ENCODE measurements at places on chromosomes 12 and 14.
A peak's percentile ranks its signal among the peaks of the same experiment; 100 is the strongest.

GRCh38 chr12:24223926-24224325 is 274.5 kb upstream of the SOX5 start:
- DNase-seq, result no peak

- DNase-seq, result no peak
Measured at GRCh38 chr12:94261786-94262185, 113.4 kb downstream of the PLXNC1 start.

- peak; percentile 60 for DNase-seq
Measured at GRCh38 chr14:99195602-99196309, 76.2 kb downstream of the BCL11B start.

DNA sequence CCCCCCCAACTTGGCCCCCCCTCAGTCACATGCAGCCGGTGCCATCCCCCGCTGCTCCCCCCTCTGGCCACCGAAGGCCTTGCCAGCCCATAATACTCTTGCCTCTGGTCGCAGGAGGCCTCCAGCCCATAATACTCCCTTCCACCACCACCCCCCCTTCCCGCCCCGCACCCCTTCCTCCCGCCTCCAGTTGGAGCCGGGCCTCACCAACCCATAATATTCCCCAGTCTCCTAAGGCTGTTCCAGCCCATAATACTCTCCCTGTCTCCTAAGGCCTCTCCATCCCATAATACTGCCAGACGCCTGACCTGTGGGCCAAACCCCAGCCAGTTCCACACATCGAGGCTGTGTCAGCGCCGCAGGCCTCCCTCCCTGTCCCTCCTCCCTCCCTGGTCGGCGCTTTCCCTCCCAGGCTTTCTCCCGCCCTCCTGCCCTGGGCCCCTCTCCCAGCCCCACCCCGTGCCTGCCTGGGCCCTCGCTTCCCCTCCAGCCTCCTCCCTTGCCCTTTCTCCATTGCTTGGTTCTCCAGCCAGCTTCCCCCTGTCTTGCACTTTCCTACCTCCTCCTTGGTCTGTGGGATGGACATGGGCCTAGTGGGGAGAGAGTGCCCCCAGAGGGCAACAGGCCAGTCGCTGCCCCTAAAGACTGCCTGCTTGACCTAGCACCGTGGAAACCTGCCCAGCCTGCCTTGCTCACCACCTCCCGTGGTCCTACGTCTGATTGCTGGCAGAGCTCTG is 6.8 kb upstream of the CHD4 start:
- DNase-seq, result peak; percentile 67

- peak; percentile 69 for DNase-seq
Measured at GRCh38 chr14:66624336-66624937, 116.5 kb downstream of the GPHN start.

DNA sequence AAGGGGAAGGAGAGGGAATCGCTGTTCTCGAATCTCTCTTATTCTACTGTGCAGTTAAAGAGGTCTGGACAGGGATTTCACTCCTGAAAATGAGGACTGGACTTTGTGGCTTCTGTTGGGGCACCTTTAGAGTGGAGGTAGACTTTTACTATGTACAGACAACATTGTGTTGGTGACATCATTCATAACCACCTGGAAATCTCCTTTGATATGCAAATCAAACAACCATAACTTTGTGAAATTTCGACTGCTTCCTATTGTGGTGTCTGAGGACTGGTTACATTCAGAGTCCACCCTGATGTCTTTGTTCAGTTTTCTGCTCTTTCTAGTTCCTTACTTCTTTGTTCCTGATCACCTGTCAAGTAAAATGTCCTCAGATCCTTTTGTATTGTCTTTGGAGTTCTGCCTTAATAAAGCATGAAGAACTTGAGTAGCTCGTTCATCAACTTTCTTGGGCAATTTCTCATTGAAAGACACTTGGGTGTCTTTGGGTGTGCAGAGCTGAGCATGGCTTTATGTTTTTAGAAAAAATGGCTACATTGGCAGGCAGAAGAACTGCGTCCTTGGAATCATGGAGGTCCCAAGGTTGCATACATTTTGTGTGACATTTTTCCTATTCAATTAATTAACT is 29.8 kb downstream of the LRRK2 start:
- no peak for DNase-seq

DNA sequence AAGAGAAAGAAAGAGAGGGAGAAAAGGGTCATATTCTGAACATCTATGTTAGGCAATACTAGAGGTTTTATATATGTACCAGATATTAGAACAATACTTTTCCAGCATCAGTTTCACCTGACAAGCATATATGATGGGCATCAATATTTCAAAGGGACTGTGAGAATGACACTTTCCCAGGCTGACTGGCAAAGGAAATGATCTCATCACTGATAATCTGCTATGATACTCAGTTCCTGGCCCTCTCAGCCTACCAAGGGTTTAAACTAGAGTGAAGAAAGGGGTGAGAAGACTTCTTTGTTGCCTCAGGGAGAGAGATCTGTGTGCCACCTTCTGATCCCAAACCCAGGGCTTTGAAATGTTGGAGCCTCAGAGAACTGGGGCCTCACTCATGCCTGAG is 183.5 kb downstream of the TTC8 start:
- no peak for DNase-seq

DNA sequence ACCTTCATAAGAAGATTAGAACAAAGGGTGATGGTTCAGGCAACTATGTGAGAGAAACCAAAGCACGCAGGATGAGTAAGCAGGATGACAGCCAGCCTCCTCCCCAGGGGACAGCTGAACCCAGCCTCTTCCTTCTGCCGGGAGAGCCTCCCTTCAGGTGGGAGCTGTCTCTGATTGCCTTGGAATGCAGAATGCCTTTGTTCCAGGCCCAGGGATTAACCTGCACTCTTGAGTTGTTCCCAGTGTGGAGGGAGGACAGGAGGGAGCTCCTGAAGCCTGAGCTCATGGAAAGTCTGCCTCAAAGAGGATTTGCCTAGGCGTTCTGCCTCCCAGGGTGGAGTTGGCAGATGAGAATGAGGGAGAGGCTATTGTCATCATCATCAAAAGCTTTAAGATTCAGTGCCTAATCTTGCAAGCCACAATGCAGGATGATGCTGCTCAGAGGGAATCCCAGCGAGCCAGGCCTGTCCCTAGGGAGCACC is 3.6 kb upstream of the KRT6A start:
- no peak for DNase-seq

DNA sequence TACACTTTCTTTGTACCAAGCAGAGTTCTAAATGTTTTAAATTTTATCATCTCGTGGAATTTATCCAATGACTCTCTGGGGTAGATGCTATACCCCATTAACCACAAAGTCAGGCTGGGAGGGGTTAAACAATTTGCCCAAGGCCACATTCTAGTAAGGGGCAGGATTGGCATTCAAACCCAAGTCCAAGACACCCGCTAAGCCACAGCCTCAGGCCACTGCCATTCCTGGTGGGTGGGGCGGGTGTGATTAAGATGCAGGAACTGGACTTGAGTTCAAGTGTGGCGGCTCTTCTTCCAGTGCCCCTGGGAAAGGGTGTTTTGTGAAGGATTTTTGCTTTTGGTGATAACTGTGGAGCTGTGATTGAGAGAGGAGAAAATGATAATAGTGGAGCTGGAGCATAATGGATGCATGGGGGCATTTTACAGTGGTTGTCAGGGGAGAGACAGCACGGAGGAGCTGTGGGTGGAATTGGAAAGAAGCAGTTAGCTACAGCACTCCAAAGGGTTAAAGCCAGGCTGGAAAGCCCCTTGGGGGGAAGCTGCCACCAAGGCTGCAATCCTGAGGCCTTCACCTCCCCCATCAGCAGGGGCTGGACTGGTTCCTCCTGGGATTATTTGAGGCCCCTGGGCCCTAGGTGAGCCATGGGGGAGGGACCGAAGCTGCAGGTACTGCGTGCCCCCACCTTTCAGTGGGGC is 1.0 kb upstream of the VRTN start:
- no peak for DNase-seq

- DNase-seq, result peak; percentile 82
Measured at GRCh38 chr14:65222440-65222858, 120.1 kb upstream of the MAX start.

- peak; percentile 81 for DNase-seq
Measured at GRCh38 chr14:73245480-73246325, 8.4 kb downstream of the PAPLN start.

GRCh38 chr14:91223028-91223783 is 21.3 kb downstream of the GPR68 start:
- DNase-seq, result peak; percentile 73

DNA sequence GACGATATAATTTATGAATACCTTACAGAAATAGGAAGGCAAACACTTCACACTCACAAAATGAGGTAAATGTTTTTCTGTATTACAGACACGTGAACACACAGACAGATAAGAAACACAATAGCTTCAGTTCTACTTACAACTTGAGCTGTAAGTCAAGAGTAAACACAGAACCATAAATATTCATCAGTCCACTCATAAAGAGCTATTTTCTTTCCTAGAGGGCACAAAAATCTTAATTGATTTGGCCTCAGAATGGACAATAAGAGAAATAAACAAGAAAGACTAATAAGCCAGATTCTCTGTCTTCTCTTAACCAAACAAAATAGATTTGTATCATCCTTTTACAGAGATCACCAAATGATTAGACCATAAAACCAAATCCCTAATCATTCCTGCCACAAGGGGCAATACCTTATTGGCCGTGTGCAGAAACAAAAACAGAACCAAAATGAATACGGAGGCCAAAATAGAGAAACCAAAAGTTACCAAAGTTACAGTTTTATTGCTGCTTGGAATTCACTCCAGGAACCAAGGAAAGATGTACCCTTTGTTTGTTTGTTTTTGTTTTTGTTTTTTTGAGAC is 38.1 kb upstream of the GARIN2 start:
- no peak for DNase-seq

GRCh38 chr14:80587096-80587724 is 354.3 kb downstream of the CEP128 start:
- DNase-seq, result no peak

GRCh38 chr12:92673756-92674155 is 29.0 kb upstream of the PLEKHG7 start:
- no peak for DNase-seq

- DNase-seq, result peak; percentile 85
Measured at GRCh38 chr14:54622192-54622958, 55.4 kb downstream of the SAMD4A start.

- DNase-seq, result peak; percentile 95
Measured at GRCh38 chr12:124939421-124940142, 25.1 kb upstream of the UBC start.

GRCh38 chr12:10708862-10709261 is 14.3 kb downstream of the YBX3 start:
- DNase-seq, result no peak

GRCh38 chr12:122097927-122098756 is 19.6 kb downstream of the MLXIP start:
- DNase-seq, result no peak

GRCh38 chr12:561391-561705 is 101.6 kb downstream of the B4GALNT3 start:
- DNase-seq, result no peak

DNA sequence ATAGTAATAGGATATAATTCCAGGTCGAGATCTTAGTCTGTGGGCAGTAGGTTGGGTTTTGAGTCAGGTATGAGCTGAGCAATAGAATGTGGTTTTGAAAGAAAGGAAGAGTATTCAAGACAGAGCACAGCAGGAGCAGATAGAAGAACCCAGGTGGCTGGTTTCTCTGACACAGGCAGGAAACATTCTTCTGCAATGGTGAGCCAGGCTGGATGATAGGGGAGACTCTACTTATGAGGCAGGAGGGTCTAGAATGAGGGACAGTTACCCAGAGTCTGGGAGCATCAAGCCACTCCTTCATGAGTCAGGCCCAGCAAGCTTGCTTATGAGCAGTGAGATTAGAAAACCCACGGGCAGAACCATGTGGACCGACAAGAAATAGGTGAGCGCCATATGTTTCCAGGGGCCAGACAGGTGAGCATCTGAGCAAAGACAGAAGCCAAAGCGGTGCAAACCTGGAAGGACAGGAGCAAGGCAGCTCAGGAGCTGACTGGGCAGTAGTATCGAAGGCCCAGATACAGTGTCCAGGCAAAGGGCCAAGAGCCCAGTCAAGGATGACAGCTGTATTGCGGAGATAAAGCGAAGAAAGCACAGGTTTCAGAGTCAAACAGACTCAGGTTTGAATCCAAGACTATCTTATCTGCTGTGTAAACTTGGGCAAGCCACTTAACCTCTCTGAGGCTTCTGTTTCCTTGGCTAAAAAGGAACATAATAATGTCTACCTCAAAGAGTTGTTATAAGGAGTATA is 22.5 kb upstream of the PCNX1 start:
- DNase-seq, result no peak

DNA sequence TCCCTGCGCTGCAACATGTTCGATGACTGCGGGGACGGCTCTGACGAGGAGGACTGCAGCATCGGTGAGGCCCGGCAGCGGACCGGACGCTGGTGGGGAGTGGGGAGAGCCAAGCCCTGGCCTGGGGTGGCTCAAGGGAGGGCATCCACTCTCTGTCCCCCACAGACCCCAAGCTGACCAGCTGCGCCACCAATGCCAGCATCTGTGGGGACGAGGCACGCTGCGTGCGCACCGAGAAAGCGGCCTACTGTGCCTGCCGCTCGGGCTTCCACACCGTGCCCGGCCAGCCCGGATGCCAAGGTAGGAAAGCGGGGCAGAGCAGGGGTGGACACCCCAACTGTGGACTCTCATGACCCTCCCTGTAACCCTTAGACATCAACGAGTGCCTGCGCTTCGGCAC is 11.4 kb upstream of the NXPH4 start:
- no peak for DNase-seq

DNA sequence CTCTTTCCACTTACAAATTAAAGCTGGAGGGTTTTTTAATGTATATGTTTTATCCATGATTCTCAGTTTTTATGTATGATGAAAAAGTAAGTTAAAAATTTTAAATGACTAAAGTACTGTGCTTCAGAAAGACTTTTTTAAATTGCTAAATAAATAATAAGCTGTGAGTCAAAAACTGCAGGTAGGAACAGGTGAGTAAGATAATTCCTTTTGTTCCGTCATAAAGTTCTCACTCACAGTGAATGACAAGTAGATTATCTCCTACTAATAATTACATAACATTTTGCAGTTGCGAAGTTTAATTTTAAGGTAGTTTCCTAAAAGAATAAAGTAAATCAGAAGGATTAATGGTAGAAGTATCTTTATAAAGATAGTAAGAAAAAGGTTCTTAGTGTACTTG is 78.0 kb downstream of the PRKCH start:
- DNase-seq, result no peak

- DNase-seq, result no peak
Measured at GRCh38 chr12:104576187-104576778, 119.5 kb downstream of the CHST11 start.

DNA sequence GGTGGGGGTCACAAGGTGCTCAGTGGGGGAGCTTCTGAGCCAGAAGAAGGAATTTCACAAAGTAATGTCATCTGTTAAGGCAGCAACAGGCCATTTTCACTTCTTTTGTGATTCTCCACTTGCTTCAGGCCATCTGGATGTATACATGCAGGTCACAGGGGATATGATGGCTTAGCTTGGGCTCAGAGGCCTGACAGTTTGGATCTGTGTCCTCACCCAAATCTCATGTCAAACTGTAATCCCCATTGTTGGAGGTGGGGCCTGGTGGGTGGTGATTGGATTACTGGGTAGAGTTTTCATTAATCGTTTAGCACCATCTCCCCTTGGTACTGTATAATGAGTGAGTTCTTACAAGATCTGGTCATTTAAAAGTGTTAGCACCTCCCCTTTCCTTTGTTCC is 36.4 kb downstream of the TESPA1 start:
- DNase-seq, result no peak

- DNase-seq, result no peak
Measured at GRCh38 chr14:89485264-89485663, 68.2 kb upstream of the FOXN3 start.

- no peak for DNase-seq
Measured at GRCh38 chr12:54206791-54207190, 18.0 kb upstream of the SMUG1 start.

- DNase-seq, result no peak
Measured at GRCh38 chr12:132343294-132344004, 14.1 kb upstream of the GALNT9 start.

- no peak for DNase-seq
Measured at GRCh38 chr14:55340482-55340881, 69.3 kb downstream of the FBXO34 start.
